ENCODE measurements at places on chromosomes 11 and 22.

GRCh38 chr22:35312198-35313059 is 12.7 kb downstream of the TOM1 start:
- no peak for DNase-seq

DNA sequence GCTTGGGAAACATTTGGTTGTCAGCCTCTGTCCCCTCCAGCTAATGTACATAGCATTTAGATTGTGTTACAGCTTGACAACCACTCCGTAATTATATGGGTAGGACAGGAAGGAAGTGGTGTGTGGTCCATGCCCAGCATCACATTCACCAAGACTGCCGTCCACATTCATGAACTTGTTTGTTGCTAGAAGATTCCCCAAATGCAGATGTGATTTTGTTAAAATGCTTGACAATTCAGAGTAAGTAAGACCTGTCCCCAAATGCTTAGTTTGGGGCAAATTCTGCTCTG is 1482.7 kb downstream of the TBC1D22A start:
- no peak for DNase-seq

DNA sequence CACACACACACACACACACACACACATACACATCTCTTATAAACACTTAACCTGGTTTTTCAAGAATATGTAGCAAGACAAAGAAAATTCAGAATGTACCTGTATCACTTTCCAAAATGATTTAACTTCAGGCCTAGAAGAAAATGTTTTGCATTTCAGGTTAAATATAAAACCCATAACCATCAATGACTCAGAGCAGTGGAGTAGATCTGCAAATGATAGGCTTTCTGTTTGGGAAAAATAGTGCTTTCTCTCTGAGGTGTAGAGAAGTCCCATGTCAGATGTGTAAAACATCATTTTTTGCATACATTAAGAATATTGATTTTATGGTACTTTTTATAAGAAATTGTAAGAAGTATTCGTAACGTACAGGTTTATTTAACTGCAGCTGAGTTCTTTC is 116.9 kb downstream of the STK33 start:
- DNase-seq: no peak

- DNase-seq: no peak
Observed at GRCh38 chr22:35835998-35836691, 118.5 kb downstream of the APOL5 start.

DNA sequence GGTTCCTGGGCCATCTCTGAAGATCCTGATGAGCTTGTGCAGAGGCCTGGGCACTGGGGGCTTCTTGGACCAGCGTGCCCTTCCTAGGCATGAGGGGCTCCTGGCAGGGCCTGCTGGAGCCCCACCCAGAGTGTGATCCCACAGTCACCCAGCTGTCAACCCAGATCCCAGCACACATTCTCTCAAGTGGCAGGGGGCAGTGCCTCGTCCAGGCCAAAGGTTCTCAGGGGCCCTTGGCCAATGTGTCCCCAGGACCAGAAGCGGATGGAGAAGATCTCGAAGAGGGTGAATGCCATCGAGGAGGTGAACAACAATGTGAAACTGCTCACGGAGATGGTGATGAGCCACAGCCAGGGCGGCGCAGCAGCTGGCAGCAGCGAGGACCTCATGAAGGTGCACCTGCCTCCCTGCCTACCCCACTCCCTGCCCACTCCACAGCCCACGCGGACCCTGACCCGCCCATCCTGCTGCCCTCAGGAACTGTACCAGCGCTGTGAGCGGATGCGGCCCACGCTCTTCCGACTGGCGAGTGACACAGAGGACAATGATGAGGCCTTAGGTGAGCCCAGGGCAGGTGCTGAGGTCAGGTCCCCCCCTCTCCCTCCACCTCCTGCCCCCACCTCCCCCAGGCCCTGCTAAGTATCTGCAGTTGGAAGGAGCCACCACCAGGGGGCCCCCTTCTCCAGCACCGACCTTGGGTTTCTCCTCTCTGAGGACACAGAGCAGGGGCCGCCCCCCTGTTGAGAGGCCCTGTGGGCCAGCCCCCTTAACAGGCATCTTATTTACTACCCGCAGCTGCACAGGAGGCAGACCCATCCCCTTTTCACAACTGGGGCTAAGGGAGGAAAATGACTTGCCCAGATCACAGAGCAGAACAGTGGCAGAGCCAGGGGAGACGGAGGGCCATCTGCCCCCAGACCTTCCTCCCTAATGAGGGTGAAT is 14.7 kb downstream of the GGA1 start:
- DNase-seq: peak; percentile 73

- no peak for DNase-seq
Observed at GRCh38 chr11:94801866-94802460, 33.8 kb downstream of the AMOTL1 start.

- DNase-seq: no peak
Observed at GRCh38 chr11:73184953-73185671, 33.0 kb upstream of the P2RY2 start.

DNA sequence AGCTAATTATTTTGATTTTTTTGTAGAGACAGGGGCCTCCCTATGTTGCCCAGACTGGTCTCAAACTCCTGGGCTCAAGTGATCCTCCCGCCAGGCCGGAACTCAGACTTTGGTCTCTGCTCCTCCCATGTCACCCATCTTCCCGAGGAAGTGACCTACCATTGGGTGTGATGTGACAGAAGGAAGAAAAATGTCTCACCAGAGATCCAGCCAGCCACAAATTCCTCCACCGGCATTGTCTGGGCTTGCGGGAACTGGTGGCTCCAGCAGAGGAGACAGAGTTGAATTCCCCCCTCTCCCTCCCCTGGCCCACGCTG is 772 bp downstream of the SLC25A45 start:
- no peak for DNase-seq

DNA sequence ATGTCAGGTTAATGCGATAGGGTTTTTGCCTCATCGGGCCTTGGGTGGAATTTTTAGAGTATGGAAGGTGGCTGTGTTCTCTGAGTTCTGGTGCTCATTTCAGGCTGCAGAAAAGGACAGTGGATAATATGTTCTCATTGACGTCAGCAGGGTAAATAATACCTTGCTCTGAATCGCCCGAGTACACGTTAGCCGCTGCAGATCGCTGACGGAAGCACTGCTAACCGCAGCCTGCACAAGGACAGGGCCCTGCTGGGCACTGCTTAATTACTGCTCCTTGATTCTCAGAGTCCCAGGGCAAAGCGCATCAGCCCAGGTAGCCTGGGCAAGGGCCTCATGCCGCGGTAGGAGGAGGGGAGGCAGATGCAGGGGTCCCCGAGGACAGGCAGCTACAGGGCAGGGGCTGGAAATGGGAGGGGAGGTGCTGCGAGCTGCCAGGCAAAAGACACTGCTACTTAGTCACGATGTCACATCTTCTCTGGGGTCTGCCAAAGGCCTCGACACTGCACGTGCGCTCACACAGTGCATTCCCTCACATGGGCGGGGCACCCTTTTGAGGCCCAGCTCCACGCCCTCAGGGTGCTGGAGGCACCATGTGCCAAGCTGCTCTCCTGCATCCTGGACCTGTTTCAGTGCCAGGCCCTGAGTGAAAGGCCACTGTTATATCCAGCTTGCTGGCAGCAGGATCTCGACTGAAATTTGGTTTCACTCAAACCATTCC is 35.2 kb downstream of the PPP2R1B start:
- no peak for DNase-seq

DNA sequence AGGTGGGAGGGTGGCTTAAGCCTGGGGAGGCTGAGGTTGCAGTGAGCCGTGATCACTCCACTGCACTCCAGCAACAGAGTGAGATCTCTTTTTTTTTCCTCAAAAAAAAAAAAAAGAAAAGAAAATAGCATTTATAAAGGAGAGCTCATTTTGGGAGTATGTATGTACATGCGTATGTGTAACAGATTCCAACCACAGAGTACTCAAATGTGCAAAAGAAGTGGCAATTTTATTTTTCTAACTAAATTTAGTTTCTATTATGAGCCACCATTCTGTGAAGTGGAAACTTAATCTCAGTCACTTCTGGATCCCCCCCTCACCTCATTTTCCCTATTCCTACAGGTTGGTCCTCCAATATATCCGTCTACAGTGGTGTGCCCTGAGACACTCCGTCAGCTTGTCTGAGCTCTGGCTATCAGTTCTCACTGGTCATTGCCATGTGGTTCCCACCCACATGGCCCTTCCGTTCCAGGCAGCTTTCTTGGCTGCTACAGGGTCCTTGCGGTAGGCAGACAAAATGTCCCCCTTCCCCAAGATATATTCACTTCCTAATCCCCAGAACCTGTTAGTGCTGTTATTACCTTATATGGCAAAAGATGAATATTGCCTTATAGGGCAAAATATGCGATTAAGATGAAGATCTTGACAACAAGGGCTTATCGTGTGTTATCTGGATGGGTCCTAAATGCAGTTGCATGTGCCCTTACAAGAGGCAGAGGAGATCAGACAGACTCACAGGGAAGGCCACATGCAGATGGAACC is 35.8 kb upstream of the TSKU start:
- DNase-seq: no peak
